ENCODE measurements at places on chromosomes 5 and 9.

GRCh38 chr5:105751908-105752307, 1918.8 kb downstream of the EFNA5 start:
- DNase-seq, result no peak

GRCh38 chr9:98083061-98083501, 26.5 kb downstream of the NANS start:
- DNase-seq, result no peak

GRCh38 chr9:37382161-37382981, 40.1 kb upstream of the GRHPR start:
- no peak for DNase-seq

- DNase-seq, result no peak
Observed at GRCh38 chr5:56734091-56734694, 81.2 kb upstream of the MAP3K1 start.

- no peak for DNase-seq
Observed at GRCh38 chr9:73402081-73403028, 250.7 kb downstream of the ANXA1 start.

- no peak for DNase-seq
Observed at GRCh38 chr9:81460693-81461092, 228.7 kb downstream of the TLE1 start.

GRCh38 chr5:132056610-132057497, 3.6 kb upstream of the IL3 start:
- DNase-seq, result no peak

DNA sequence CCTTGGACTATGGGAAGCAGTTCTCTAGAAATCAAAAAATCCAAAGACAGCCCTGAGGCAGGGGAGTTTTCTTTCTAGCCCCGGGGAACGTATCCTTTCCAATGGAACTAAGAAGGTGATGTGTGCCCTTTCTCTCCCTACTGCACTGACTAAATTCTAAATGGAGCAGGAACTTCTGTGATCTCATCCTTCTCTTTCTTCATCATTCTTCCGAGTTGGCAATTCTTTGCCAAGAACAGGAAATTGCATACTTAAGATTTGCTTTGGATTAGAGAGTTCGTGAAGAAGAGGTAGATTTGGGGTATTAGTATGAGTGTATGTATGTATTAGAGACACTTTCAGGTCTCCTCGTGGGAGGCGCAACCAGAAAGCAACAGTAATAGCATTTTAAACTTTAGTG, 178.0 kb upstream of the PIK3R1 start:
- DNase-seq, result no peak

DNA sequence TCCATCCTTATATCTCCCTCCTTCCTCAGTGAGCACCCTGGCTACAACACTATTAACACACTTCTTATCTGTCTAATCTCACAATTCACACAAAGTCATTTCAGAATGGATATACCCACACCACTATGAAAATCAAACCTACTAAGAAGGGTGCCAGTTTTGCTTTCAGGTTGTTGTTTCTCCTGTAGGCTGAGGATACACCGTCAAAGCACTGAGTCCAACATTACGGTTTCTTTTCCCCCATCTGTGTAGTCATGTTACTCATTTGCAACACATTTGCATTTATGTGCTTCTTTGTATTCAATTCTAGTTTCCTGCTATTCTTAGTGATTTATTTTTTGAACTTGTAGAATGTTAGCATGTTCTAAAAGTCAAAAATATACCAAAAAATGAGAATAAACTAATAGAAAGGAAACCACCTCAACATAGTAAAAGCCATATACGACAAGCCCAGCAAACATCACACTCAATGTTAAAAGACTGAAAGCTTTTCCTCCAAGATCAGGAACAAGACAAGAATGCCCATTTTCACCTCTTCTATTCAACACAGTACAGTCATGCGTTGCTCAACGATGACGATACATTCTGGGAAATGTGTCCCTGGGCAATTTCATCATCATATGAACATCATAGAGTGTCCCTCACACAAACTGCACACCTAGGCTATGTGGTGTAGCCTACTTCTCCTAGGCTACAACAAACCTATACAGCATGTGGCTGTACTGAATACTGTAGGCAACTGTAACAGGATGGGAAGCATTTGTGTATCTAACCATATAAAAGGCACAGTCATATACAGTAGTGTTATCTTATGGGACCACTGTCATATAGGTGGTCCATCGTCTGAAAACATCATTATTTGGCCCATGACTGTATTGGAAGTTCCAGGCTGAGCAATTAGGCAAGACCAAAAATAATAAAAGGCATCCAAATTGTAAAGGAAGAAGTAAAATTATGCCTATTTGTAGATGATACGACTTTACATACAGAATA, 6.3 kb downstream of the ROR2 start:
- DNase-seq, result no peak

DNA sequence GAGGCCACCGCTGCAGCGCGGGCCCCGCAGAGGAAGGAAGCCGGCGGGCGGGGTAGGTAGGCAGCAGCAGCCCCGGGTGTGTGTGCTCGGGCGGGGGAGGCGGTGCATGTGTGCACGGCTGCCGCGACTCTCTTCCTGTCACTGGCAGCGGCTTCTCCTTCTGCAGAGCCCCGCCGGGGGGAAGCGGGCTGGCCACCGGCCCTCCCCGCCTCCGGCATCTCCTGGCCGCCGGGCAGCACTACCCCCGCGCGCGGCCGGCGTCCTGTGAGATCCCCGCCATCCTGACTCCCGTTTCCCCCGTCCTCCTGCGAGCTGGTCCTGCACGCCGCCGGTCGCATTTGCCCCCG, 315 bp downstream of the PIK3R1 start:
- DNase-seq, result peak; percentile 83

DNA sequence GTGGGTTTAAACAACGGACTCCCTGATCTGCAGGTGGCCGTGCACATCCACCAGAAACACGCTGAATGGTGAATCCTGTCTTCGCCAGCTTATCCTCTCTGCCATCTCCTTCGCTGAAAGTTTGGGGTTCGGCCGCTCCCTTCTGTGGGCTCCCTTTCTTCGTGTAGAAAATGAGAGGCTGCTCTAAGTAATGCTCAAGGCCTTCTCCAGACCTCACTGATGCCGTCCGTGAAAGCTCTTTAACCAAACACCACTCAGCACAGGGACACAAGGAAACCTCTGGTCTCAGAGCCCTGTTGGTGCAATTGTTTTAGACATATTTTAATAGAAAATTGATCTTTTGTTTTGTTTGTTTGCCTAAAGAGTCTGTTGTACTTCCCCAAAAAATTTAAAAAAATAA, 596.5 kb downstream of the IRX1 start:
- no peak for DNase-seq

DNA sequence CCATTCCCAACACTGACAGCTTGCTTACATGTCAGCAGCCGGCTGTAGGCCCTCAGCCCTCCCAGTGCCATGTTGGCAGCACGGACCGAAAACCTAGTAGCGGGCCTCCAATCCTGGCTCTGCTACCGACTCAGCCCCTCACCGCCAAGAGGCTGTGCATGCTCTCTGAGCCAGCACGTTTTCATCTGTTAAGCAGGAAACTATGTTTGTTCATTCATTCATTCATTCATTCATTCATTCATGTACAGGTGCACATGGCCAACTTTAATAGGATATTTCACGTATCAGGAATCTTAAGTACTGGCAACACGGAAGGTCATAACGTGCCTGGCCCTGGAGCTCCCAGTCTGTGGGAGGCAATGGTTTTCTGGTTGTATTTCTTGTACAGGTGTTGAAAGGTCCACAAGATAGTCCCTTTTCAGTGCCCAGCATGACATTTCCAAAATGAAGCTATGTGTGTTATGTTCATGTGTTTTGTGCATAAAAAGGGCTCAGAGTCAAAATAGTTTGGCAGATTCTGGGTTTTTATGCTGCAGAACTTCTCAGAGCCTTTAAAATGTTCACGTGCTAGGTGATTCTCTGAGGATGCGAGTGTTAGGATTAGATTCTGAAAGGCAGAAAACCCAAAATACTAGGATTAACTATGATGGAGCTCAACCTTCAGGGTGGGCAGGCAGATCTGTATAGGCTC, 17.7 kb downstream of the SUSD3 start:
- no peak for DNase-seq

DNA sequence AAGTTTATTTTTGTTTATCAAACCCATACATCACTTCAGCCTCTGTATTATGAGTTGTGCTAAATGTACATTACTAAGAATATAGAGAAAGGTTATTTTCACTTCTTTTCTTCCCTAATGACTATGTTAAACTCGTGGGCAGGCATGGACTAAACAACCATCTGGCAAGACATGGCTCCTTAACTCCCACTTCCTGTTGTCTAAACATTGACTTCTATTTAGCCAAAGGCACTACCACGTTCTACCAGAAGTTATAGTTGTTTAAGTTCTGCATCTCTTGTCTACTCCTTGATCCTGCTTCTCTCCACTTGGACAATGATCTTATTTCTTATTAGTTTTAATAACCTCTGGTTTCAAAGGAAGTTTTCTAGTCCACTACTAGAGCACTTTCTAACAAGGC, 136.1 kb downstream of the MACIR start:
- DNase-seq, result no peak

- DNase-seq, result no peak
Observed at GRCh38 chr5:109089191-109089590, 320.6 kb downstream of the PJA2 start.

DNA sequence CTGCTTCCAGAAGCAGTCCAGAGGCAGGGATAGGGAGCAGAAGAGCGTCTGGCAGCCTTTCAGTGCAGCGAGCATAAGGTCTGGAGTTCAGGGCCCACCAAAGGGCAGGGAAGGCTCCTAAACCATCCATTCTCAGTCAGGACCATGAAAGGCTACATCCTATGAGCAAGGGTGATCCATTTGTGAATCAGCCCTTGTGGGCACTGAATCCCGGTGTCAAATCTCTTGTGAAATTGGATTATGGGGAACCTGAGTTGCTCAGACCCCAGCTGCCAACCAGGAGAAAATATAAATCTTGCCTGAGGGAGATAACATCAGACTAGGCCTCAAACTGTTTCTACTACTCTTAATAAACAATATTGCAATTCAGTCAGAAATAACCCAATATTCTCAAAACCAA, 204.4 kb downstream of the SYK start:
- DNase-seq, result no peak

DNA sequence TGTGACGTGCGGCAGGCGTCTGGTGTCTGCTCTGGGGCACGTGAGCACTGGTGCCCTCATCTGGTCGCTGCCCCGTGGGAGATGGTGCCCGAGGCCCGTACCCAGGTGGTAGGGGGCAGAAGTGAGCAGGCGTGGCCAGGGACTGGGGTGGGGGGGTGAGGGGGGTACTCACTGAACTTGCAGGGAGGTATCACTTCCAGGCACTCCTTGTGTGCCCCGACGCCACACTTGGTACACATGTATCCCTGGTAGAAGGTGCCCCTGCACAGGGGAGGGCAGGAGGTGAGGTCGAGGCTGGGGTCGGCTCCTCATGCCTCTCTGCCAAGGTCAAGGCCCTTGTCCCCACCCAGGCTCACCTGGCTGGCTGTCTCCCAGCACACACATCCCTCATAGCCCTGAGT, 45.2 kb upstream of the SARDH start:
- no peak for DNase-seq

DNA sequence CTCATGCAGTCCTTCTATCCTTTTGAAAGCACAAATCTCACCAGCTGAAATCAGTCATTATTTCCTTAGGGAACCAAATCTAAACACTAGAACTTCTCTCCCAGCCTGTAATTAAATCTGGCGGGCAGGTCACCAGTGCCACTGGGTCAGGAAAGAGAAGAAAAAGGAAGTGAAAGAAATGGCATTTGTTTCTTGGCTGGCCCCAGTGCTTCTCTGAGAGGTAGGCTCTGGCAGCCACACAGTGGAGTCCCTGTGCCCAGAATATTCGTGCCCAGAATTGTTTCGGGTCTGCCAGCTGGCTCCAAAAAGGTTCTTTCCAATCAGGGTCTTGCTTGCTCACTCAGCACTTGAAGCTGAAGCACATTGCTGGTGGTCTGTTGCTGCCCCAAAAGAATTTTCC, 133.9 kb upstream of the MTAP start:
- no peak for DNase-seq

- no peak for DNase-seq
Observed at GRCh38 chr5:13251623-13252376, 692.7 kb downstream of the DNAH5 start.

GRCh38 chr5:102115736-102116135, 180.3 kb downstream of the SLCO4C1 start:
- DNase-seq, result no peak

GRCh38 chr9:135555203-135555602, 6.4 kb upstream of the PAEP start:
- DNase-seq, result no peak

- no peak for DNase-seq
Observed at GRCh38 chr5:180535573-180535972, 41.4 kb downstream of the CNOT6 start.

DNA sequence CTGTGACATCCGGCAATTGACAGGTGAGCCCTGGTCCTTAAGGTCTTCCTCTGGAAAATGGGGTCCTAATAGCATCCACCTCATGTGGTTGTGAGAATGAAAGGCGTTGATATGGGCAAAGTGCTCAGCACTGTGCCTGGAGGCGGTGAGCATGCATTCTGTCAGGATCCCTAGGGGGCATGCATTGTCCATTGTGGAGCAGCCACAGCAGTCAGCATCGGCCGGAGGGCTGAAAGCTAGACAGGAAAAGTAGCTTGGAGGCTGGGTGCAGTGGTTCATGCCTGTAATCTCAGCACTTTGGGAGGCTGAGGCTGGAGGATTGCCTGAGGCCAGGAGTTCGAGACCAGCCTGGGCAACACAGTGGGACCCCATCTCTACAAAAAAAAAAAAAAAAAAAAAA, 122.2 kb downstream of the LHX2 start:
- no peak for DNase-seq

DNA sequence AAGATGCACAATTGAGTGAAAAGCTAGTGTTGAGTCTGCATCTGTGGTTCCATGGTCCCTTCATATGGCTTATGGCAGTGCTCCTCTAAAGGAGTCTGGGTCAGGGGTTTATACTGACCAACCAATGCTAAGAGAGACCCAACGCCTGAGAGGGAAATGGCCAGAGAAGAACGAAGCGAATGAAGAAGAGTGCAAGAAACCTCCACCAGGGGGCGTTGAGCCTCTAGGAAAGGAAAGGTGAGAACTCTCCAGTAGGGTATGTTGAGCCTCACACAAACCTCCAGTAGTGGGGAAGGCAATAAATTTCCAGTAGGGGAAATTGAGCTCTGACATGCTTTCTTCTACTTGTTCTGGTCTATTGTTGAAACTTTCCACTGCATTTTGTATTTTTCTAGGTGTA, 470.6 kb downstream of the PRDM9 start:
- no peak for DNase-seq

Data from CD4-positive, alpha-beta T cell treated with Interleukin-6 for 4 hours (primary cell).